ENCODE measurements at places on chromosomes 4 and X.

DNA sequence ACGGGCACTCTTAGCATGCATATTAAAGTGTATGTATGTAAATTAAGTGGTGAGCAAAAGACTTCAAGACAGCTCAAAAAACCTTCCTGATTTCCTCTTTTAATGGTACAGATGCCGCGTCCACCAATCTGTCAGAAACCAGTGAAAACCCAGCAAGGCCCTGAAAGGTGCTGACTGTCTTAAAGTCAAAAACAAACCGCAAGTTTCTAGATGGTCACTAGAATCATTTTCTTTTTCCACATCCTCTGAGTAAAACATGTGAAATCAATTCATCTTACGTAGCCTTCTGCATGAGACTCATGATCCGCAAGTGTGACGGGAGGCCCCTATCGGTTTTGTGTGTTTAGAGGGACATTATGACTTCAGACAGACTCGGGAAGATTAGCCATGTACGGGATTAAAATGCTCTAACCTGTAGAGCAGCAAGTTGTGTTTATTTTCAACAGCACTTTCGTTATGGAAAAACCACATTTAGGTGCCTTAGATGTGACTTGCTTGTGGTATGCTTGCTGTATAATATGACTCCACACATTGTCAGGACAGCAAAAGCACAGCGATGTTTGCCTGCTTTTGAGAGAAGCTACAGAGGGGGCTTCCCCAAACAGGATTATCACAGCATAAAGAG is 88.2 kb upstream of the STS start:
- DNase-seq, result no peak

DNA sequence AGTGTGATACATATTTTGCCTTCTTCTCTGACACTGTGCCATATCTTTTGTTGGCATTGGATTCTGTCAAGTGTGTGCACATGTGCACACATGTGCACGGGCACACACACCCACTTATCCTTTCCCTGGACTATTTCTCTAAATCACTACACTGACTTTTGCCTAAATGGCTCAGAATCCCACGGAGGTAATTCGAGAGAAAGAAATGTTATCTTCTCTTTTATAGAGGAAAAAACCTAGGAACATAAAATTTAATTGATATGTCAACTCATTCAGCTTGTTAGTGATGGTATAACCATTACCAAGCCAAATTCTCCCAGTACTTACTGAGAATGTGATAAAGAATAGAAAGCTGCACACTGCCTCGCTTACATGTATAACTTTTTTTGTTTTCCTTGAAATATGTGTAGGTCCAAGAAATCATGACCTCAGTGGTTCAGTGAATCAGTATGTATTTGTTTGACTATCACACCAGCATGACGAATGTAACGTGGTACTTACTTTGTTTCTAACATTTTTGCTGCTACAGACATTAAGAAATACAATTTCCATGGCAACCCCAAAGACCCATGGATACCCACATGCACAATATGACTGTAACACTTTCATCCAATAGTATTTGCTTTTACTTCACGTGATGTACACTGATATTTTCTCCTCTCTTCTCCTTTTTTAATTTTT is 163.0 kb downstream of the PCDH7 start:
- no peak for DNase-seq

DNA sequence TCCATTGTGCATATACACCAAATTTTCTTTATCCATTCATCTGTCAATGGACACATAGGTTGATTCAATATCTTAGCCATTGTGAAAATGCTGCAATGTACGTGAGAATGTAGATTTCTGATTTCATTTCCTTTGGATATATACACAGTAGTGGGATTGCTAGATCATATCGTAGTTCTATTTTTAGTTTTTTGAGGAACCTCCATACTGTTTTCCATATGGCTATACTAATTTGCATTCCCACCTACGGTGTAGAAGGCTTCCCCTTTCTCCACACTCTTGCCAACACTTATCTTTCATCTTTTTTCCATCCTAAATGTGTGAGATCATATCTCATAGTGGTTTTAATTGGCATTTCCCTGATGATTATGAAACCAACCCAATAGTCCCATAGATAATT is 43.4 kb downstream of the ING2 start:
- no peak for DNase-seq

DNA sequence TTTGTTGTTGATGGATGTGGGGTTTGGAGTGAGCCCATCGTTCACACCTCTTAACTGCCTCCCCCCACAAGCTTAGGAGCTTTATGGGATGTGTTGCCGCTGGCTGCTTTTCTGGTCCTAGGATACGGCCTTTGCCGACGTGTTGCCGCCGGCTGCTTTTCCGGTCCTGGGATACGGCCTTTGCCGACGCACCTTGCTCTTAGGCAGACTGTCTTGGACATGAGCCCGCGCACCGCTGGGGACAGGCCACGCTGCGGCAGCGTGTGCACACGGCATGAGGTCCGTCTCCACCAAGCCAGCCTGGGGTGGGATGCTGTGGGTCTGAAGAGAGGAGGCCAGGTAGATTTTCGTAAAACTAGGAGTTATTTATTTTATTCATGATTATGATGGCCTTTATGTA is 14.2 kb downstream of the RGS12 start:
- no peak for DNase-seq

DNA sequence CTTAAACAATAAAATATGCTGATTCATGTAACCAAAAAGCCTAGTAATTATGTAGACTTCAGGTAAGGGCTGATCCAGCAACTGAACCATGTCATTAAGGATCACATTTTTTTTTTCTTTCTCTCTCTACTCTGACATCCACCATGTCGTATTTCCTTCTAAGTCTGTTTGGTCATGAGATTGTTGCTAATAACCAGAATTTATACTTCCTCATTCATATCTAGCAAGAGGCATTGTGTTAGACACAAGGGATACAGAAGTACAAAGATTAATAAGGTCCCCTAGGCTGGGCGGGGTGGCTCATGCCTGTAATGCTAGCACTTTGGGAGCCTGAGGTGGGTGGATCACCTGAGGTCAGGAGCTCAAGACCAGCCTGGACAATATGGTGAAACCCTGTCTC is 24.1 kb downstream of the PHEX start:
- no peak for DNase-seq

DNA sequence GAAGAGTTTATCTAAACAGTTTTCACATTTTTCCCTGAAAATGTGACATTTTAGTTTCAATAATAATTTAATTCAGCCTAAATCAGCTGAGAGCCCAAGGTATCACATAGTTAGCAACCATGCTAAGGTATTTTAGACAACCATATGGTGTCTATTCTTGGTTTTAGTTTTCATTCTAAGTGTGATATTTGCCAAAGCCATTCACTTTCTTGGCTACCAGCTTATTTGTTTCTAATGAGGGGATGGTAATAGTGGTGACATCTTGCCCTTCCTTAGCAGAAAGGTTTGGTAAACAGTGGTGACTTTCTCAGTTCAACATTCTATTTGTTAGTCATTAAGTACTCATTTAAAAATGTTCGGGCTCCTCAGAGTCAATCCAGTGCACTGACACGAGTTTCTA is 854.9 kb upstream of the HTR2C start:
- no peak for DNase-seq

DNA sequence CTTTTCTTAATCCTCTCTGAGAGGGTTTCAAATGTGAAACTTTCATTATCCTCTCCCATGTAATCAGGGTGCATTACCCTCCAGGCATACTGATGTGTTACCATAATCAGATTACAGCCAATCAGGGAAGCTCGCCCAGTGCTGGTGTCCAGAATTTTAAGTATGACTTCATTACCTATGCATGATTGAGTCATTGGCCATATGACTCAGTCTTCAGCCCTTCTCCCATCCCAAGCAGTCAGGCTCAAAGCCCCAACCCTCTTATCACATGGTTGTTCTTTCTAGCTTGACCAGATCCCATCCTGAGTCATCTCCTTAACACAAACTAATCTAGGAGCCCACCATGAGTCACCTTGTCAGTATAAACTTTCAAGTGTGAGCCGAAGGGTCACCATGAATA is 1668.1 kb upstream of the AGA start:
- DNase-seq, result no peak

- no peak for DNase-seq
Measured at GRCh38 chr4:140790171-140790570, 34.0 kb upstream of the TBC1D9 start.

DNA sequence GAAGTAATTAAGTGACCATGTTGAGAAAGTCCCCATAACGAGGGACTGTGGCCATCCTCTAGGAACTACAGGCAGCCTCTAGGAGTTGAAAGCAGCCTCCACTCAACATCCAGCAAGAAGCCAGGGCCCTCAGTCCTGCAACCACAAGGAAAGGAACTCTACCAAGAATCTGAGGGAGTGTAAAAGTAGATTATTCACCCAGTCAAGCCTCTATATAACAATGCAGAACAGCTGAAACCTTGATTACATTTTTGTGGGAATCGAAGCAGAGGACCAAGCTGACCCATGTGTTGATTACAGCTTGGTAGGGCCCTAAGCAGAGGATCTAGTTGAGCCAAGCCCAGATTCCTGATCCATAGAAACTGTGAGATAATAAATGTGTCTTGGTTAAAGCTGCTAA is 17.1 kb downstream of the RPS6KA6 start:
- no peak for DNase-seq

DNA sequence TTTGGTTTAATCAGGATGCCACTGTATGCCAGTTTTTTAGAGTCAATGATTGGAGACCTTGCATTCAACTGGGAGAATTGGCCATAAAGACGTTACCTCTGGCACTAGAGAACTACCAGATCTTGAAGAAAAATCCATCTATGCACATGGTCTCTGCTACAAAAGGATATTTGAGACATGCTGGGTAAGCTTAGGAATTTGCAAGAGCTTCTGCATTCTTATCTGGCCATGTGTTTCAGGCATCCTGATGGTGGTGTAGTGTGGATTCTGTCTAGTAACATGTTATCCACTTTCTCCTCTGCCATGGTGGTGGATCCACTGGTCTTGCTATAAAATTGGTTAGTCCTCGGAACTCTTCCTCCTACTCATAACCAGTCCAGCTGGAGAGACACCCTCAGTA is 185.3 kb upstream of the WDFY3 start:
- no peak for DNase-seq

DNA sequence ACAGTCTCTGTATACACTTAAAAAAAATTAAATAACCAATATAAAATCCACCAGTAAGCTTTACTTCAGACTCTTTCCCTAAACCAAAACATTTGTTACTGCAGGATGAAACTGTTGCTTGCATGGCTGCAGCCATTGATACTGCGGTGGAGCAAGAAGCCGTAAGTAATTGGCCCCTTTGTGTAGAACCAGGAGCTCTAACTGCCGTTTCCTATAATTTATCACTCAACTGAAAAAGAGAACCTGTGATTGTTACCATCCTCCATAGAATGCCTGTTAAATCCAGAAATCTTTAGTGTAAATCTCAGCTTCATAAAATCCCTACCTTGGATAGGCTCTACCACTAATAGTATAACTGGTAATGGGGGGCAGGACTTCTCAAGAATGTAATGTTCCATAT is 62.6 kb downstream of the KIF4A start:
- no peak for DNase-seq

- DNase-seq, result no peak
Measured at GRCh38 chr4:38621028-38621684, 42.8 kb upstream of the KLF3 start.

DNA sequence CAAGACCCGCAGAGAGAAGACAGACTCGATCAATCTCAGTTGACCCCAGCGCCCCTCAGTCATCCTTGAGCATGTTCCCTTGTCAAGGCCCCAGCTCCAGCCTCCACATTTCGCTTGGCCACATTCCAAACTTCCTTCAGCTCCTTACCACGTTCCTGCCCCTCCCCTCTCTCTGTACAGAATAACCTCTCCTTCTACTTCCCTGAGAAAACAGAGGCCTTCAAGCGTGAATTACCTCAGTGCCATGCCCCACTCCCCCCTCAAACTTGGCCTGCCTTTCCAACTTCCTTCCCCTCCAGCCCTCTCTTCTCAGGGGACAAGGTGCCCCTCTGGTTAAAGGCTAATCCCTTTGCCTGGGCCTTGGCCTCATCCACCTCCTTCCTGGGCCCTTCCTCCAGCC is 3.2 kb upstream of the RIPPLY1 start:
- no peak for DNase-seq

DNA sequence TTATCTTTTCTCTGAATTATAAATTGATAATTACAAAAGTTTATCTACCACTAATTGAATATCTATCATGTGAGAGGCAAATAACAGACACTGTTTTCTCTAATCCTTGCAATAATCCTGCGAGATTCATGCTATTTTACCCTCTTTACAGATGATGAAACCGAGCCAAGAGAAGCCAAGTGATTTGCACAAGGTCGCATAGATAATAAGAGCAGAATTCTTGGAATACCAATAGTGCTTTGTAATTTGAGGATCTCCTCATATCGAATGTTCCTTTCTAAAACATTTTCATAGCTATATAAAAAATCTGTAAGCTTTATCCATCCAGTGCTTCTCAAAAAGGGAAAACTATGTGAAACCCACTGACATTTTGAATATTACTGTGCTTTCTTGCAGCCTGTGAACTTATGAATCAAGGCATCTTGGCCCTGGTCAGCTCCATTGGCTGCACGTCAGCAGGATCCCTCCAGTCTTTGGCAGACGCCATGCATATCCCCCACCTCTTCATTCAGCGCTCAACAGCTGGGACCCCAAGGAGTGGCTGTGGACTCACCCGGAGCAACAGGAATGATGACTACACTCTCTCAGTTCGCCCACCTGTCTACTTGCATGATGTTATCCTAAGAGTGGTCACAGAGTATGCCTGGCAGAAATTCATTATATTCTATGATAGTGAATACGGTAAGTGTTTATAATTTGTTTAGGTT is 743.8 kb upstream of the ATOH1 start:
- no peak for DNase-seq

GRCh38 chrX:129779086-129779672 is 570 bp upstream of the SASH3 start:
- DNase-seq, result no peak

GRCh38 chr4:86955888-86956451 is 21.2 kb downstream of the AFF1 start:
- no peak for DNase-seq

DNA sequence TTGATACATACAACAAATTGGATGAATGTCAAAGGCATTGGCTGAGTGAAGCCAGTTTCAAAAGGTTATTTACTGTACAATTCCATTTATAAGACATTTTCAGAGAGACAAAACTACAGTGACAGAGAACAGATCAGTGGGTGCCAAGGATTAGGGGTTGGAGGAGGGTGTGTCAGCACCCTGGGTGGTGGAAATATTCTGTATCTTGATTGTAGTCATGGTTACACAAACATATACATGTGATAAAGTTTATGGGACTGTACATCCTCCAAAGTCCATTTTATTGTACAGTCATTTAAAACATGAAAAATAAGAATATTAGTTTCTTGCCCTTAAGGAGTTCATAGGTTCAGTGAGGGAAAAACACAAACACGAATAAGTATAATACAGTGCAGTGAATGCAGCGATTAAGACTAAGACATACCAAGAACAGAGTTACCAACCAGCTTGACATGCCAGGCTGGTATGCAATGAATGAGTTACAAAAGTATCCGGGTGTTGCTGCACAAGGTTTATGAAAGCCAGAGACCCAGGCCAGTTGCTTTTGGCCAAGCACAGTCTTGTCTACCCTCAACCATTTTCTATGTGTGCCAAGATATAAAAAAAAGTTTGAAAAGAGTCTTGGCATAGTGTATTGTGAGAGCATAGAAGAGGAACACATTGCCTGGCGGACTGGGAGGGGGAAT is 123.6 kb downstream of the MSL3 start:
- no peak for DNase-seq

Data from stimulated activated CD4-positive, alpha-beta T cell treated with anti-CD3 and anti-CD28 coated beads, TNF-alpha, amount 100 ng/mL, for 4 hours (primary cell).